Natural killer cell (primary cell): ENCODE measurements at places on chromosomes 12 and 14. TPM values are rescaled to one million over a fixed set of nuclear protein-coding genes. Genes with fewer than 3 reads are reported as not detected.

DNA sequence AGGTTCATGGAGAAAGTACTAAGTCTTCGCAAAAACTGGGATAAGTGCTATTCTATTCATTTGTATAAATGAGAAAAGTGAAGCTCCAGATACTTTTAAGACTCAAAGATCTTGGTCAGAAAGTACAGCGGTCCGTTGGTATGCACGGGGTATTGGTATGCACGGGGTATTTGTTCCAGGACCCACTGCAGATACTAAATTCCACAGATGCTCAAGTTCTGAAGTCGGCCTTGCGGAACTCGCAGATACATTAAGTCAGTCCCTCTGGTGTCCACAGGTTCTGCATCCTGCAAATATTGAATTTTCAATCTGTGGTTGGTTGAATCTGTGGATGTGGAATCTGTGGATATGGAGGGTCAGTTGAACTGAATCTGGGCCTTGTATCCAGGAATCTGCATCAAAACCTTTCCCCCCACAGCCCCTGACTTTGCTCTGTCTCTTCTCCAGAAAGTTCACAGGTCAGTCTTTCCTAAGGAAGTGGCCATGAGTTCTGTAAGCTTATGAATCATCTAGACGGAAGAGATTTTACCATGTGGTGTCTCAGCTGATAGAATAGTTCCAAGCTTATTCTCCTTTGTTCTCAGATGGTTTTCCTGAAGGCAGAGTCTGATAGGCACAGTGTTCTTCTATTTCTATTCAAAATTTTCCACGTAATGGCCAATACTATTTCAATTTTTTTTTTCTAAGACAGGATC lies 274.7 kb downstream of the NEDD1 start:
- DNase-seq = no peak

DNA sequence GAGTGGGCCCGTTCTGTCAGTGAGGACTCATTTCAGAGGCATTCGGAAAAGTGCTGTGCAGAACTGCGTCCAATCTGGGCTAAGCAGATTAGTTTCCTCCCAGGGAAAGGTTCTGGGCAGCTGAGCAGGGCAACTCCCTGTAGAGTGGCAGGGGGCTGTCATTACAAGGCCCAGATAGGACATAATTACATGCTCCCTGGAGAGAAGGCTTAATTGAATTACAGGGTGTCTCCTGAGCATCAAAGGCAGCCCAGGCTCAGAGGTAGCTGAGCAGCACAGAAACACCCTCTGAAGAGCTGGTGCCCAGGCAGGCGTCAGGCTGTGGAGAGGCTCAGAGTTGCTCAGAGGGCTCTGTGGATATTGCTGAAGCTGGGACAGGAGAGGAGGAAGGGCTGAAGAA lies 36.0 kb downstream of the SLC8A3 start:
- no peak for DNase-seq

- DNase-seq = no peak
Measured at GRCh38 chr12:51222461-51222860, 4.6 kb upstream of the POU6F1 start.

GRCh38 chr12:106924268-106924861 lies 31.3 kb upstream of the TMEM263 start:
- no peak for DNase-seq

DNA sequence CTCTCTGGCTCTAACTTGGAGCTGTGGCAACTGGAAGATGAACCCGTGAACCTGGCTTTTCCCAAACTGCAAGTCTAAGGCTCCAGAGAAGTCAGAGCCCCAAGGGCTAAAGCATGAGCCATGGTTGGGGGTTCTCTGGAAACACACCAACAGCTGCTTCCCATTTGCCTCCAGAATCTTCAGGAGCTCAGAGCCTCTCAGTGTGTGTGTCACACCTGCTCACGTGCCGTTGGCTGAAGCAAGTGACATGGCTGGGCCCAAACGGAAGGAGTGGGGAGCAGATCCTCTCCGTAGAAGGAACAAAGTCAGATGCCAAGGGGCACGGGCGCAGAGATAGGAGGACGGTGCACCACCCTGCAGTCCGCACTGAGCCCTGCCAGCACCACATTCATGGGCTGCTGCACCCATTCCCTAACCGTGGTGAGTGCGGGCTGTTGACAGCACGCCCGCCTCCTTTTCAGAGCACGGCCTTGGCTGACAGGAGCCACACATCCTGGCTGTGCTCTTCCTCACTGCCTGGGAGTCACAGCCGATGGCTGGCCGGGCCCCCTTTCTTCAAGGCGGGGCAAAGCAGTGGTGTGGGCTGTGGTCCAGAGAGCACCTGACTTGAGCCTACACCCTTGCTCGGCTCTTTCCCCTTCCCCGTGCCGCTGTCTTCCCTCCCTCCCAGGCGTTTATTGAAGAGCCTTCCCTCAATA lies 16.6 kb upstream of the TRAF3 start:
- DNase-seq = no peak

DNA sequence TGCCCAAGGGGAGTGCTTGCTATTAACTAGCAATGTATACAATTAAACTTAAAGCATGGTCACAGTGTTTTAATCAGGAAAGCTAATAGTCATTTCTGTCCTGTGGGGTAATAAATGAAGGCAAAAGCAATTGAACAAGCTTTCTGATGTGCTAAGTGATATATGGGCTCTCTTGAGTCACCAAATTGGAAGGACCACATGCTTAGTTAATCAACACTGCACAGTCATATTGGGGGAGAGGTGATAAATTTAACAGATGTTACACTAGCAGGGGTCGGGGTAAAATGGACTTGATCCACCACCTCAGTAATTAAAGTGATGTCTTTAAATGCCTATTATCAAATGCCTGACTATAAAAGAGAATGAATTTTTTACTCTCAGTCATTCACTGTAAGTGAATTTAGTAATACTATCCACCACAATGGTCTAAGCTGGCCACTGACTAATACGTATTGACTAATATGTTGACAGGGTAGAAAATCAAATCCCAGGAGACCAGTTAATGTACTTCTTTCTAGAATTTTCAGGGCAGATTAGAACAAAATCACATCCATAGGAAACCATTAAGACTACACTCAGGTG lies 736.3 kb downstream of the RPS29 start:
- DNase-seq = no peak

- no peak for DNase-seq
Measured at GRCh38 chr14:88026890-88027289, 22.0 kb downstream of the GPR65 start.

DNA sequence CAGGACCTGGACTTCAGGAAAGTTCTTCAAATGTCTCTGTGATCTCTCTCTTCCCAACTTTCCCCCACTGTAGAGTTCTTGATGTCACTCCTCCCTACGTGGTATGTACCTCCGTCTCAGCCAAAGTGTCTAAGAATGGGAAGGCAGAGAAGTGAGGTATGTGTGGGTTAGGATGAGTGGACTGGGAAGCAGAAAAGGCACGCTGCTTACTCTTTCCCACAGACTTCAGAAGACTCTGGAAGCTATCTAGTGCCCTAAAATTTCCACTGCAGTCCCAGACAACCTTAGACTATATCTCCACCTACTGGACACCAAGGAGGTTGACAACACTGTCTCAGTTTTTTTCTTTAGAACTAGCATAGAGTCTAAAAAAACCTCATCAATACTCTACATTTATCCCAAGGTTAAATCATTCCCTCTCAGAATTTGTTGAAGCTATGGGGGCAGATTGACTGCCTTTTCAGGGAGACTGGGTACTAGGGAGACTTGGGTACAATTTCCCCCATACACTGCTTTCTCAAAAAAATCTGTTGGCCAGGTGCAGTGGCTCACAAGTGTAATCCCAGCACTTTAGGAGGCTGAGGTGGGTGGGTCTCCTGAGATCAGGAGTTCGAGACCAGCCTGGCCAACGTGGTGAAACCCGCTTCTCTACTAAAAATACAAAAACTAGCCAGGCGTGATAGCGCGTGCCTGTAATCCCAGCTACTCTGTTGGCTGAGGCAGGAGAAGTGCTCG lies 20.6 kb upstream of the ITGA5 start:
- DNase-seq = no peak

DNA sequence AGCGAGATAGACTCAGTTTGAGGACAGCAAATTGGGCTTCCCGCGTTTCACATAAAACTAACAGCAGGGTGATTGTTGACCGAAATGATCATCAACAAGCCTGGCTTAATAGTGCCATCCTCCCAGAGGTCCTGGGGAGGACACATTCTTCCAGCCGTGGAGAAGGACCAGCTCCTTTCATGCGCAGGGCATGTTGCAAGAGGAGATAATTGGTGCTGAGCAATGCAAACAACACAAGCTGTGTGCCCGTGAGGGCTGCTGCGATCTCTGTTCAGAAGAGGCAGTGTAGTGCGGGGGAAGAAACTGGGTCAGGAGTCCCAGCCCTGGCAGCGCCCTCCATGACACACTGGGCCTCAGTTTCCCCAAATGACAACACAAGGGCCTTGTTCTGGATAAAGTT lies 54.3 kb downstream of the CCDC85C start:
- no peak for DNase-seq

DNA sequence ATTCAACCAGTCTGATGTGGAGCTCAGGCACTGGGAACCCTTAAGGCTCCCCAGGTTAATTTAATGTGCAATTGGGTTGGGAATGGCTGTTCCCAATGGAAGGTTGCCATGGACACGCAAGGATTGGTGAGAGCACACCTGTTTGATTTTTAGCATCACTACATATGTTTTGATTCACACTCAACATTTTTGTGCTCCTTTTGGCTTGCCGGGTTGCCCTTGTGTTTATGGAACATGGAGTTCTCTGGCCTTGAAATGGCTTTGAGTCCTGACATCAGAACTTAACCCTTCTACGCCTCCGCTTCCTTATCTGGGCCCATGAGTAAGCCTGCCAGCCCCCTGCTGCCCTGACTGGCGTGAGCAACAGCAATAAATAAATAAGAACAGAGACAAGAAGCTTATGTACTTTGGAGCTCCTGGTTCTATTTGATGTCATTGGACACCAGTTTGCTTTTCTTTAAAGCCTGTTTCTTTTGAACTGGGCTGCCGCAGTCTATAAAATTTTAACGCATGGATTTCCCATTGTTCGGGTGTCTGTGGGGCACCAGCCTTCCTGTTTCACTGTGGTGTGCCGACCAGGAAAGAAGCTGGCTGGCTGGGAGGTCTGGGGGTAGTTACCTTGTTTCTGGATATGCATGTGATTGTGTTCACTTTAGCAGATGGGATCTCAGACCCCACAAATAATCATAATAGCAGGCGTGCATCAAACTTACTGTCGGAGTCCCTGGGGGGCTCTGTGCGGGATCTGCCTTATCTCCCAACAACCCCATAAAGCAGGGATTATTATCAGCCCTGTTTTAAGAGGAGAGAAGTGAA lies 27.8 kb downstream of the TBX3 start:
- DNase-seq = no peak

- no peak for DNase-seq
Measured at GRCh38 chr14:65277027-65277426, 135.5 kb upstream of the FUT8 start.

RNASE9 gene
- not detected for total RNA-seq

CCND2 gene
- total RNA-seq = 228 TPM

ADCY4 gene
- total RNA-seq = 9.8 TPM

CS gene
- 190 TPM for total RNA-seq

IKBIP gene
- total RNA-seq = 4.6 TPM

COX14 gene
- total RNA-seq = 42.6 TPM

HOTAIR gene
- total RNA-seq = not detected

TEDC1 gene
- 112 TPM for total RNA-seq

RHOJ gene
- not detected for total RNA-seq

PMCH gene
- not detected for total RNA-seq

DPF3 gene
- 1.8 TPM for total RNA-seq

ALX1 gene
- not detected for total RNA-seq

OTUB2 gene
- total RNA-seq = 0.09 TPM
